ENCODE measurements at places on chromosomes 11 and 22.

- DNase-seq = no peak
Observed at GRCh38 chr11:123920943-123921342, 18.5 kb upstream of the OR4D5 start.

GRCh38 chr22:37607010-37607934, 1.4 kb upstream of the GGA1 start:
- peak; percentile 49 for DNase-seq

GRCh38 chr11:16028419-16028818, 327.9 kb downstream of the SOX6 start:
- peak; percentile 76 for DNase-seq

DNA sequence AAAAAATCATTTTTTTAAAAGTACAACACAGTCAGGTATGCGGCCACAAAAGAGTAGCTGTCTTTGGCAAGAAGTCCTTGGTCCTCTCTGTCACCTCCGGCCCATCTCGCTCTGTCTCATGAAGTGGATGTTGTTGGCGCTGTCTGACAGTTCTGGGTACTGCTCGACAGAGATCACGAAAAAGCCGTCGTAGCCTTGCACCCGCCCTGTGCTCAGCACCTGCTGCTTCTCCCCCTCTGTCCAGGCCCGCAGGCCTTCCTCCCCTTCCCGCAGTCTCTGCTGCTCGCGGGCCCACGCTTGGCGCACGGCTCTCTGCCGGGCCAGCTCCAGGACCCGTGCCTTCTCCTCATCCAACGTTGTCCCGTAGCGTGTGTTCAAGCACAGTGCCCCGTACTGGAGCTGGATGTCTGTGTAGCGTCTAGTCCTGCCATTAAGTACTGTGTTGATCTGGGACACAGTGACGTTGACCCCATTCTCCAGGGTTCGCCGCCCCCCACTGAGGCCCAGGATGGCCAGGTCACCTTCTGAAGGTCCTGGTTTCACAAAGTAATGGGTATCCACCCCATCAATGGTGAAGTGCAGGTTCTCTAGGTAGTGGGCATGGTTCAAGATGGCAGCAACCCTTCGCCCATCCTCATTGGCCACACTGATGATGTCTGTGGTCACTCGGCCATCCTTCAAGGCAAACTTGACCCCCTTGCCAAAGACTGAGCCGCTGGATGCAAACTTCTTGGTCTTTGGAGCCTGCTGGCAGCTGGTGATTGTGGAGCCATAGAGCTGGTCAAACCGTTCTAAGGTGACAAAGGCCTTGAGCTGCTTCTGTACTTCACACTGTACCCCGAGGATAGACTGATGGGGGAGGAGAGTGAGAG, 83.5 kb upstream of the NARS2 start:
- no peak for DNase-seq

DNA sequence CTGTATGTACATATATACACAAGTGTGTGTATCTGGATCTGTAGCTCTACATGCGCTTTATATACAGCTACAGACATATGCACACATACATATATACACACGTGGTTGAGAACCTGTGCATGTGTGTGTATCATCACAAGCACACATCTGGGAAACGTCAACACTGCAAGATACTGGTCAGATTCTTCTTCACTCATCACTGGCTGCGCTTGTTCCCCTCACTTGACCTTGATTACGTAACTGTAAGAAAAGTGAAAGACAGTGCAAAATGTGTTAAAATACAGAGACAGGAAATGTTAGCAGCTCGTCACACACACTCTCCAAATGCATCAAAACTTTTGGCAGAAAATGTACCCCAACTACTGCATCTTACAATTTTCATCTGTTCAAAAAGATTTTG, 51.9 kb upstream of the MN1 start:
- peak; percentile 89 for DNase-seq

GRCh38 chr11:23732026-23732425, 764.8 kb upstream of the LUZP2 start:
- DNase-seq = peak; percentile 45

- DNase-seq = no peak
Observed at GRCh38 chr11:110691926-110692325, 20.3 kb downstream of the ARHGAP20 start.

- no peak for DNase-seq
Observed at GRCh38 chr11:1206391-1207271, 16.2 kb upstream of the MUC5B start.

DNA sequence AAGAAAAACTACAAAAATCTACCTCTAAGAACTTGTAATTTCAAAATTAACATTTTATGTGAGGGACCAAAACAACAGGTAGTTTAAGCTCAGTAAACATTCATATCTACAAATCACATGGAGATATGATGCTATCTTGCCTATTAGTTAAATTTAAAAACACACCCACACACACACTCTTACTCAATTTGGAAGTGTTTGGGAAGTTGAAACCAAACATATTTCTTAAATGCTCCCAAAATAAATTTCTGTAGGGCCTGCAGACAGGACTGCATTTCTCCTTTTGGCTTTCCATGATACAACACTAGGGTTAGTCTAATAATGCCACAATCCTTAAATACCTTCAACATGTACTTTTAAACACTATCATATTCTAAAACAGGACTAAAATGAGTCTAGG, 7.0 kb downstream of the PITPNB start:
- no peak for DNase-seq

Measured in amniotic epithelial cell (primary cell).